Amygdala (tissue), 56 donors: ENCODE measurements at places on chromosomes 3 and 15.

- DNase-seq = no peak
Observed at GRCh38 chr15:97072545-97072944, 742.0 kb downstream of the NR2F2 start.

- no peak for DNase-seq
Observed at GRCh38 chr3:23953523-23953922, 8.4 kb downstream of the NR1D2 start.

DNA sequence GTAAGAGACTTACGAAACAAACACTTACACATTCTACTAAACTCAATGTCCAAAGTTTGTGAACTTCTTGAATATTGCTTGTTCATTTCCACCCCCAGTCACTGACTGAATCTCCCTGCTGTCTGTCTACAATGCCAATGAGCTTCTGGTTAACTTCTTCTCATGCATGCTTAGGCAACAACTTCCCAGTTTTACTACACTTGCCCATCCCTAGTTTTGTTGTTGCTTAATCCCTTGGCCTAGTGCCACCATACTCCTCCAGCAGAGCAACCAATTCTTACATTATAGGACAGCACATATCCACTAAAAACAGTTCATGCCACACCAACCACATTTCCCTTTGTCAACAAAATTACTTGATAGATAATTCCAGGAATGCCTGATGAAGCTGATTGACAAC, 40.9 kb upstream of the CCR2 start:
- DNase-seq = no peak

GRCh38 chr3:173351886-173352285, 45.7 kb upstream of the NLGN1 start:
- DNase-seq = no peak

DNA sequence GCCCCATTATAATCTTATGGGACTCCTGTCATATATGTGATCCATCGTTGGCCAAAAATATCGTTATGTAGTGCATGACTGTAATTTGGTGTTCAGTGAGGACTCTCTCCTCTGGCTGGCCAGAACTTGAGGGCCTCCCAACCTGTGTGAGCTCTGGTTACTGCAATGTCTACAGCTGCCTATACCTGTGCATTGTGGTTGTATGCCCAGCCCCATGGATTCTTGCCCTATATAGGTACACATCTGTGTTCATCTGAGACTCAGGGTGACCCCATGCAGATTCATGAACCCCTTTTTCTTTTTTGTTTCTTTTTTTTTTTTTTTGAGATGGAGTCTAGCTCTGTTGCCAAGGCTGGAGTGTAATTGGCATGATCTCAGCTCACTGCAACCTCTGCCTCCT, 32.6 kb upstream of the KLF13 start:
- DNase-seq = no peak

- no peak for DNase-seq
Observed at GRCh38 chr3:132083583-132084279, 48.9 kb upstream of the CPNE4 start.

- DNase-seq = no peak
Observed at GRCh38 chr3:161291191-161291901, 70.2 kb downstream of the NMD3 start.

DNA sequence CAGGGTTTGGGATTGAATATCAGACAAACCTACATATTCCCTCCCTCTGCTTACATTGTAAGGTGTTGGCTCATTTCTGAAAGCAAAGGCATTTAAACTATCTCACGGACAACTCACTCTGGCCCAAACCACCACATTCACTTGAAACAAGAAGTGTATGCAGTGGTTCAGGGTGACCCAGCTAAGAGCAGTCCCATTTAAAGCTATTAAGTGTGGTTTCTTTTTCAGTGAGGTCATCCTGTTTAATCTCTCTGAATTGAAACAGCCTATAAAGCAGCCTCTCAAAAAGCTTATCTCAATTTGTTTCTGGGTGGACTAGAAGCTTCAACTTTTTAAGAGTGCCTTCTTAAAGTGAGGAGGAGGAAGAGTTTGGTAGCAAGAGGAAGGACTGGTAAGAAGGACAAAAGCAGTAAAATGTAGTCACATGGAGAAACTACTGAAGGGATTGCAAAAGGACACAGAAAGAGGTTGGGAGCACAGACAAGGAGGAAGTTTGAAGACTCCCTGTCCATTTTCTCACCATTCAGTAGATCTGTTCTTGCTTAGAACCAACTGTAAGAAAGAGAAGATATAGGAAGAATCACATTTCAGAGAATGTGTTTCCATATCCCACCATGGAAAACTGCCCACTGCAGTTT, 151.6 kb downstream of the TMCO5A start:
- no peak for DNase-seq

GRCh38 chr3:13019243-13020095, 53.8 kb downstream of the IQSEC1 start:
- DNase-seq = no peak

GRCh38 chr15:51356983-51357382, 15.5 kb downstream of the GLDN start:
- DNase-seq = no peak

GRCh38 chr3:25604107-25604805, 60.5 kb downstream of the TOP2B start:
- DNase-seq = no peak

DNA sequence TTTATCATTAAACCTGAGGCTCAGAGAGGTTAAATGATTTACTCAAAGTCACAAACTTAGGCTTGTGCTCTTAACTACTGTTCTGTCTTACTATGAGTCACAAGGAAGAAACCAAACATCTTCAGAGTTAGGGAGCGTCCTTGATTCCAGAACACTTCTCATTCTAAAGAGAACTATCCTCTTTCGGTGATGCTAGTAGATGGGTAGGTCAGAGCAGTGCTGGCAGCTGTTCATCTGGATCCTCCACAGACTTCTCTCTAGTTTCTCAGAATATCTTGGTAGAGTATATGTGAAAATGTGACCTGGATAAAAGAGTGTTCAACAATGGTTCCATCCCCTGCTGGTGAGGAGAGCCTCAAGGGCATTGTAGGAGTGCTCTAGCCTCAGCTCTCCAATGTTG, 3.3 kb downstream of the ARL6IP5 start:
- no peak for DNase-seq

- DNase-seq = no peak
Observed at GRCh38 chr3:98058244-98058960, 23.3 kb upstream of the GABRR3 start.

DNA sequence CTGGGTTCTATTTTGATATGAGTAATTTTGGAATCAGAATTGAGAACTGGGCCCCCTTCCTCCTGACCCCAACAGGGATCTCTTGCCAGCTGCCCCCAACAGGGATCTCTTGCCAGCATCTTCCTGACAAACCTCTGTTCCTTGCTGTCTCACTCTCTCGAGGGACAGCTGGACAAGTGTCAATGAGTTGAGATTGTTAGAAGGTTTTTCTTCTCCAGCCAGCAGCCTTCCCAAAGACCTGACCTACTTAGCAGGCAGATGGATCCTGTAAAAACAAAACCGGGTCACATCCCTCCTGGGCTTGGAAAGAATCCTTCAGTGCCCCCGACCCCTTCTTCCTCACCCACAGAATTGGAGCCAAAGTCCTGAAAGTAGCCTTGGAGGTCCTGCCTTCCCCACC, 21.6 kb downstream of the LIMD1 start:
- DNase-seq = no peak

DNA sequence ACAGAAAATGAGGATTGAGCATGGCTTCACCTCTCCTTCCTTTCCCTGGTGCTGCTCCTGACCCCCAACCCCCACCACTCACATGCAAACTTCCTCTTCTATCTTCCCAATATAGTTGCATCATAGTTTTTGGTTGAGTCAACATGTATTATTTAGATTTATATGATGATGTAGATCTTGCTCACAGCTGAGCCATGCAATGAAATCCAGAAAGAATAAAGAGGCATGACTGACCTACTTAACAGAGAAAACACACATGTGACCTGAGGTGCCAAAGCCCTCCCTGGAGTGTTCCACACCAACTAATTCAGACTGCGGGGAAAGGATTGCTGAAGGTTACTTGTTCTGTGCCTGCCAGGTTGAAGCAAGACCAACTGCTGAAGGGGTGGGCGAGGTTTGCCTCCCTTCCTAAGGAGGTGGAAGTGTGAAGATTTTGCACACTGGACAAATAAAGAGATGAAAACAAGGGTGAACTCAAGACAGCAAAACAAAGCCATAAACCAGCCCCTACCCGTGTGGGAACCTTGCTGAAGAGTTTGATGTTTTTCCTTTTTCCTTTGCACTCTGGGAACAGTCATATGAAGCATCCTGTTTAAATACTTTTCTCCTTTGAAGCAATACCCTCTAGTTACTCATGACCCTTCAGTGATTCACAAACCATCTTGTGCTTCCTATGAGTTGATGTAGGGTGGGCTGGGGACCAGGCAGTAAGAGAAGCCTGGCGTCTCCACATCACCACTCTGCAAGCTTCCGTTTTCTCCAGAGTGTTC, 155.2 kb upstream of the UBE2E1 start:
- DNase-seq = no peak

- peak; percentile 49 for DNase-seq
Observed at GRCh38 chr15:74245342-74245931, 9.3 kb downstream of the CCDC33 start.

GRCh38 chr3:38313695-38314094, 31.6 kb downstream of the SLC22A14 start:
- no peak for DNase-seq

DNA sequence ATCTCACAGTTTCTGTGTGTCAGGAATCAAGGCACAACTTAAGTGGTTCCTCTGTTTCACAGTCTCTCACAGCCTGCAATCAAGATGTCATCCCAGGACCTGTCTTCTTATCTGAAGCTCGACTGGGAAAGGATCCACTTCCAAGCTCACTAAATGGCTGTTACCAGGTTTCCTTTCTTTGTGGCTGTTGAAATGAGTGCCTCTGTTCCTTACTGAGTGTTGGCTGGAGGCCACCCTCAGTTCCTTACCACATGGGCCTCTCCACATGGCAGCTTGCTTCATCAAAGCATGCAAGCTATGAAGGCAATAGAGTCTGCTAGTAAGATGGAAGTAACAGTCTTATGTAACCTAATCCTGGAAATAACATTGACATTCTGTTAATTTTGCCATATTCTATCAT, 174.0 kb downstream of the ERC2 start:
- no peak for DNase-seq

DNA sequence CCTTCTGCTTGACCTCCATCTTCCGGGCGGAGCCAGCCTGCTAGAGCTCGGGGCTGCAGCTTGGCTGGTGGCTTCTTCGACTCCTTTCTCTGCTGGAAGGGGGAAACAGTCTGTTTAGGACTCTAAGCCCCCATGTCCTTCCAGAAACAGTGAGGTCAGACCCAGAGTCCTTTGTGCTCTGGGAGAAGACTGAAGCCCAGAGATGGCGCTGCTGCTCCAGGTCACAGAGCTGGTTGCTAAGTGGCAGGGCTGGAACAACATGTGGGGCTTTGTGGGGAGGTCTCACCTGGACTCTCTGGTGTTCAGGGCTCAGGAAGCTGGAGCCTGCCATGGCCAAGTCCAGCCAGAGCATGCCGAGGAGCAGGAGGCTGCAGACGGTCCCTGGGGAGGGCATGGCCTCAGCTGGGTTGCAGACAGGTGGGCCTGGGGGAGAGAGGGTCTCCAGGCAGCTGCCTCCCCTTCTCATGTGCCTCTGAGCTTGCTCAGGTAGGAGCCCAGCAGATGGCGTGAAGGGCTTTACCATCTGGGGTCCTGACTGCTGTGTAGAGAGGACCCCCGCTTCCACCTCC, 2.9 kb downstream of the GHRL start:
- DNase-seq = no peak

DNA sequence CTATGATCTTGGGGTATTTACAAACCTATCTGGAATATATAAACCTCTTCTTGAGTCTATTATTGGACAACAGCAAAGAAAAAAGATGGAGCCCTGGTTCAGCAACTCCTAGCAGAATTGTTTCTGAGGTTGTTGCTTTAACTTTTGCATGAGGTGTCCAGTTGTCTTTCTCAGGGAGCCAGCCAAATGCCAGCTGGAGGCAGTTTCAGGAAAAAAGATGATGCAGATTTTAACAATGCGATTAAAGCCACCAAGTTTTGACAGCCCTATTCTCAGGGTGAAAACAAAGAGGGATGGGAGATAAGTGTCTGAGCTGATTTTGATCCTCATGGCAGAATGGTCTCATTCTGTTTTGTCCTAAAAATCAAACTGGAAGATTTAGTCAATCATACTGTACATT, 181.6 kb upstream of the RASGRP1 start:
- DNase-seq = no peak

DNA sequence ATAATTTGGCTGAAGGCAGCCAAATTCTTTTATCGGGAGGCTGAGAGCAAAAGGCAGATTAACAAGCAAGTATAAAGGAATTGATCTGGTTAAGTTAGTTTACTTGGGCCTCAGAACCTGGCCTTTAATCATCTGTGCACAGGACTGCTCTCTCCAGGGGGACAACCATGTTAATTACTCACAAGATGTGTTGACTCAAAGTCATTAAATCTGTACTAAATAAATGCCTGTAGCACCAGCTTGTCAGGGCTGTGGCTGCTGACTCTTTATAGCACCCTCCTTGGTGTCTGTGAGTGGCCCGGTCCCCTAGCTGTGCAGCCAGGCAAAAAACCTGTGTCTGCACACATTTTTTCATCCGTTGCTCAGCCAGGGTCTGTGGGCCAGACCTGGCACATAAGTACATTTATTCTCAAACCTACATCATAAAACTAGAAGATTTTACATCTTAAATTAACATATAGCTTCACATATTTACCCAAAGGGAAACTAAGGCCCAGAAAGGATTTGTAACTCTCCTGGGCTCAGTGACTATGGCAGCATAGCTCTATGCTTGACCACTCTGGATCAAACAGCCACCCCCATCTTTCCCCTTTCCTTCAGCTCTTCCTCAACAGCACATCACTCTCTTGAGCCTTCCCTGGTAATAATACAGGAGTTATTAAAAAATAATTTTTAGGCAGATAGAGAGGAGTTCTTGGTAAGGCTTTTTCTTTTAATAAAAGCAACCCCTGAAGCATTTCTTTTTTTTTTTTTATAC, 51.4 kb downstream of the NCEH1 start:
- no peak for DNase-seq

- DNase-seq = no peak
Observed at GRCh38 chr3:13780432-13781176, 99.3 kb downstream of the WNT7A start.

- no peak for DNase-seq
Observed at GRCh38 chr3:66133853-66134445, 86.9 kb upstream of the SLC25A26 start.

DNA sequence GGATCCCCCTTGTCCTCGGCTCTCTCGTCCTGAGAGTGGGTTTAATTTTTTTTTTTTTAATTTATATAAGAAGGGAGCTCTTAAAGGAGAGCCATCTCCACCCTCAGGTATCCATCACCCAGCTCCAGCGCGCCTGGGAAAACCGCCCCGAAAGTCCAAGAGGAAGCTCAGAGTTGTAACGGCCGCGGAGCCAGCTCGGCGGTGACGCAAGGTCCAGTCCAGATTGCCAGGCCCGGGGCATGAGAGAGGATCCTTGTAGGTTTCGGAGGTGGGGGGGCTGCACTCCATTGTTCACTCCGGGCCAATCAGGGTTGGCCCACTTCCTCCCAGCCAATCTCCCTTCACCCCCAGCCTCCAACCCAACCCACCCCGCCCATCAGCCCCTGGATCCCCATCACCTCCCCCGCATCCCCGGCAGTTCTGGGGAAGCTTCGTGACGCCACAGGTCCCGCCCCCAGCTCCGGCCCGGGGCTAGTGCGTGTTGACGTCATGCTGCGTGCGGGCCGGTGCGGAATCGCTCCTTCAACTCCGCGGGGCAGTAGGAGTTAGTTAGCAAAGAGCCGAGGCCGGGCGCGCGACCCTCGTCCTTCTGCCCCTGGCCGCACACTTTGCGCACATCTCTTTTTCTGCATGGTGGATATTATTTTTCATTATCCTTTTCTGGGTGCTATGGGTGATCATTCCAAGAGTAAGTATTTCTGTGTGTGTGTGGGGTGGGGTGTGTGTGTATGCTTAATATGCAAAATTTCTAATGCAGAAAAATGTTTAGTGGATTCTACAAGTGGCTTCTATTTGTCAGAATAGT, at the start of gene ISL2:
TSS of gene ISL2 (plus strand) at position 520 of the 805 bp plus-strand sequence. CDS start at position 631, 111 bp downstream.
- peak; percentile 76 for DNase-seq
